Renal cortex interstitium (tissue), 15 donors: ENCODE measurements at places on chromosomes 5 and 9.

- no peak for DNase-seq
These were observed 16.8 kb downstream of the CCT5 start for GRCh38 chr5:10266839-10267238.

DNA sequence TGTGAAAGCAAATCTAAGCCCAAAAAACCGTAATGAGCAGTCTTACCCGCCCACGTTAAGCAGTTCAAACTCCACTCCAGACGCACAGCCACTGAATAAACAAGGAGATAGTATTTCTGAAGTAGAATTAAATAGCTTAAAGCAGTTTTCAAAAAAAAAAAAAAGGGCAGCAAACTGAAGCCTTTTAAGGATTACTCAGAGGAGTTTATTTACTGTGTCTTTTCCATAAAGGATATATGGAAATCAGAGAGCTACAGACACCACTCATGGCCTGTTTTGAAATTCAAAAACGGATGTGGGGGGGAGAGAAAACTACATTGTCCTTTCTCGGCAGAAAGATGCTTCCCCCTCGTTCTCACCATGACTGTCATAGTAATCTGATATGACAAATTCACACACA, 83.7 kb upstream of the IRX1 start:
- no peak for DNase-seq

DNA sequence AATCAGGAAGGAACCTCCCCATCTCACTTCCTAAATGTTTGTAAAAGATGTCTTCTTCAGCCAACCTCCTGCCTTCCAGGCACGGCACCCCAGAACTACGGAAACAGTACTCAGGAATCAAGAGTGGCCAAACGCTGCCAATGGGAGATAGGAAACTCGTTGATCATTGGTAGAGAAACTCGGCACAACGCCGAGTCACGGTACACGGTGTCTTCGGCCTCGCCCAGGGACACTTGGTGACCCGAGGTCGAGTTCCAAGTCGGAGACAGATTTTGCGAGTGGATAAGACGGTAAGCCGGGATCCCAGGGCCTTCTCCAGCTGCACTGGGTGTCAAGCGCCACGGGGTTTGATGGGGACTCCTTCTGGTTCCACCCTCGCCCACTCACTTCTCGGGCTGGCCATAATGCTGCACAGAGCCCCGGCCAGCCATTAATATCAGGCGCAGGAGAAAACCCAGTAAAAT, 343 bp downstream of the KIAA0825 start:
- DNase-seq, result peak; percentile 63

DNA sequence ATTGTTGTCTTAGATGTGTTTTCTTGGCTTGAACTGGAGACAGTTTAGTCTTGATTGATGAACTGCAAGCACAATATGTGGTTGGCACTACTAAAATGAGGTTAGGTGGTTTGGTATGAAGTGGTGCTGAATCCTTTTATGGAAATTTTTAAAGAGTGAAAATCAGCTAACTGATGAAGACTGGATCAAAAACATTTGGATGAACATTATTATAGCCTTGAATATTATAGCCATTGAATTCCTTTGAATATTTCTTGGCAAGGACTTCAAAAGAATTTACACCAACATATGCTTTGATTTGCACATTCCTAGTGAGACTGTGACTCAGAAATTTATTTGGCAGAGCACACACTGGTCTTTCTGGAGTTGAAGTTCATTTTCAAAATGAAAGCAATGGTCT, 318.3 kb downstream of the CHSY3 start:
- DNase-seq, result no peak
